Muscle of back (tissue), 13 donors: ENCODE measurements at places on chromosomes 6 and 20. TPM values are rescaled to one million over a fixed set of nuclear protein-coding genes. Genes with fewer than 3 reads are reported as not detected.

DNA sequence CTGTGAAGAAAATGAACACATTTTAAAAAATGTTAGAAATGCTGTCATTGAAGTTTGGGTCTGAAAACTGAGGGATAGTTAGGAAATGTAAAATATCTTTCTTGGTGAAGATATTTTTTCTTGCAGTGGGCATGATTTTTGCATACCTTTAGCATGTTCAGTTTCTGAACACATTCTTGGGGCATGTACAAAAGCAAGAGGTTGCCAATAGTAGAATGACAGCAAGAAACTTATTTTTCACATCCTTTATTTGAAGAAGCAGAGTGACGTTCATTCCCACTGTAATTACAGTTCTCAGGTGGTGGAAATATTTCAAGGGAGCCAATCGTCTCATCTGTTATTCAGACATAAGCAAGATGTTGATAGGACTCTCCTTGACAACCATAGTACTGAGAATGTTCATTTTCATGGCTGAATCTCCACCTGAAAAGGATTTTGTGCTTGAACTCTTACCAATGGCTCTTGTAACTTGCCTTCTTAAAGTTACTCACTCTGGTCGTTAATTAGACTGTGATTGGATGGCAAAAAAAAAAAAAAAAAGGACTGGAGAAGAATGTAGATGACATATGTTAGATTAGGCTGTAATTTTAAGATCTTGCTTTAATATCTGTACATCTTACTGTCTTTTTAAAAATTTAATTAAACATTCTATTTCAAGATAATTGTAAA, 74.4 kb downstream of the DOK5 start:
- DNase-seq = peak; percentile 16

DNA sequence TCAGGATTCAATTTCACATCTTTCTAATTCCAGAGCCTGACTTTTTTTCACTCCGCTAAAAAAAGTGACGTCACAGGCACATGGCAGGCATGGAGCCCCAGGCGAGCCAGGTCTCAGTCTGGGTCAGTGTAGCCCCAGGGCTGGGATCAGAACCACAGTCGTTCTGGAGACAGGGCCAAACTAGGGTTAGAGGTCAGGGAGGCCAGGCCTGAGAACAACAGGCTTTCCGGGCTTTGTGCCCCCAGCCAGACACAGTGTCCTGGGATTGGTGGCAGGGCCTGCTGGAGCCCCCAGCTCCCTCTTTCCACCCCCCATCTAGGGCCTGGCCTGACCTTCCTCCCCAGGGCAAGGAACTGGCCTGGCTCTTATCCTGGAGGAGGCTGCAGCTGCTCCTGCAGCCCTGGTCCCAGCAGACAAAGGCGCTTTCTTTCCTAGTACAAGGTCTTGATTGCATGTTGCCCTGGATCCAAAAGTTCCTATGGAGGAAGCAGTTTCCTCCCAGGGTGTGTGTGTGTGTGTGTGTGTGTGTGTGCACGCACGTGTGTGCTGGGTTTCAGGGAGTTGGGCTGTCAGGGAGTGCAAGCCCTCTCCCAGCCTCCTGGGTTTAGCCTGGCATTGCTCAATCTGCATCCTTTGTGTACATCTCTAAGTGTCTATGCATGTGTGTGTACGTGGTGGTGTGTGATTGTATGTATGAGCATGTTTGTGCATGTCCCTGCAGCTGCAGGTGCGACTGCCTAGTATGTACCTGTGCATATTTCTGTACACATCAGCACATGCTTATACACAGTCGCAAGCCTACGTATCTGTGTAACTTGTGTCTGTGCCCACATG, 26.5 kb upstream of the EMILIN3 start:
- peak; percentile 75 for DNase-seq

The ZBP1 gene
- 0.82 TPM for polyA plus RNA-seq

DNA sequence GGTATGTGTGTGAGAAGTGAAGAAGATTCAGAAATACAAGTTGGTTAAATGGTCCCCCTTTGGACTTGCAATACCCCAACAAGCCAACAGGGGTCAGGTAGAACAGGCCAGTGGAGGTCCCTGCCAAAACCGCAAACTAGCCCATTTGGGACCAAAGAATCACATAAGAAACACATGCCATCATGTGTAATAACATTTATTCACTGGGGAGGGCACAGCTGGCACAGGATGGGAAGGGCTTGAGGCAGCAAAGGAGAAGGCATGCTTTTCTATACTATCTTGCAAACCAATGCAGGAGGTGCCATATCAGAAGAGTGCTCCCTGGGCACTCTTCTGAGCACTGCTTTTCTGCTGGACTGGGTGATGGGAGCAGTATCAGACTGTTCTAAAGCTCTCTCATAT, 116.1 kb upstream of the TRAF3IP2 start:
- DNase-seq = peak; percentile 53

- DNase-seq = peak; percentile 38
These were observed 112.1 kb downstream of the WDR27 start for GRCh38 chr6:169589699-169590257.

The CLVS2 gene
- 0.87 TPM for polyA plus RNA-seq

The ACSS1 gene
- 18.4 TPM for polyA plus RNA-seq

The FKBP1C gene
- polyA plus RNA-seq = 1.8 TPM

GRCh38 chr6:9543649-9544048, 871.2 kb downstream of the TFAP2A start:
- no peak for DNase-seq
